Stimulated activated CD4-positive, alpha-beta T cell treated with anti-CD3 and anti-CD28 coated beads, Interleukin-1b, Interleukin-23, amount 100 ng/mL, for 1 hour (primary cell): ENCODE measurements at places on chromosomes 16 and 17.

DNA sequence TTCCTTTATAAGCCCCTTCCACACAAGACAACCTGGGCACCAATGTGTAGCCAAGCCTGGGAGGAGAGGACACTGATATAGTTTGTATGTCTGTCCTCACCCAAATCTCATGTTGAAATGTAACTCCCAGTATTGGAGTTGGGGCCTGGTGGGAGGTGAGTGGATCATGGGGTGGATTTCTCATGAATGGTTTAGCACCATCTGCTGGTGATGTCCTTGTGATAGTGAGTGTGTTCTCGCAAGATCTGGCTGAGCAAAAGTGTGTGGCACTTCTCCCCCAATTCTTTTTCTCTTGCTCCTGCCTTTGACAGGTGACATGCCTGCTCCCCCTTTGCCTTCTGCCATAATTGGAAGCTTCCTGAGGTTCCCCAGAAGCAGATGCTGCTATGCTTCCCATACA, 135.8 kb downstream of the USP31 start:
- no peak for DNase-seq

DNA sequence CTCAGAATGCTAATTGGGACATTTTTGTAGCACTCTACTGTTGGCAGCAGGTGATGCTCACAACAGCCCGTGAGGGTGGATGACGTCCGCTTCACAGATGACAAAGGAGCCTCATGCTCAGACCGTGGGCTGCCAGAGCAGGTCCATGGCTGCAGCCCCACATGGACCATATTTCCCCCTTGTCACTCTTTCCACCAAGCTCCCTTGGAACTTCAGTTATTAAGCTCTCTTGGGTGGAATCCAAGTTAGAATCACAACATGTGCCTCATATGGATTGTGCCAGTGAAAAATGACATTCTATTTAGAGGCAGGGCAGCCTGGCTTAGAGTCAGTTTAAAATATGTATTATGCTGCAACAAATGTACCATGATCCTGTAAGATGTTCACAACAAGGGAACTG, 33.2 kb upstream of the STH start:
- no peak for DNase-seq

DNA sequence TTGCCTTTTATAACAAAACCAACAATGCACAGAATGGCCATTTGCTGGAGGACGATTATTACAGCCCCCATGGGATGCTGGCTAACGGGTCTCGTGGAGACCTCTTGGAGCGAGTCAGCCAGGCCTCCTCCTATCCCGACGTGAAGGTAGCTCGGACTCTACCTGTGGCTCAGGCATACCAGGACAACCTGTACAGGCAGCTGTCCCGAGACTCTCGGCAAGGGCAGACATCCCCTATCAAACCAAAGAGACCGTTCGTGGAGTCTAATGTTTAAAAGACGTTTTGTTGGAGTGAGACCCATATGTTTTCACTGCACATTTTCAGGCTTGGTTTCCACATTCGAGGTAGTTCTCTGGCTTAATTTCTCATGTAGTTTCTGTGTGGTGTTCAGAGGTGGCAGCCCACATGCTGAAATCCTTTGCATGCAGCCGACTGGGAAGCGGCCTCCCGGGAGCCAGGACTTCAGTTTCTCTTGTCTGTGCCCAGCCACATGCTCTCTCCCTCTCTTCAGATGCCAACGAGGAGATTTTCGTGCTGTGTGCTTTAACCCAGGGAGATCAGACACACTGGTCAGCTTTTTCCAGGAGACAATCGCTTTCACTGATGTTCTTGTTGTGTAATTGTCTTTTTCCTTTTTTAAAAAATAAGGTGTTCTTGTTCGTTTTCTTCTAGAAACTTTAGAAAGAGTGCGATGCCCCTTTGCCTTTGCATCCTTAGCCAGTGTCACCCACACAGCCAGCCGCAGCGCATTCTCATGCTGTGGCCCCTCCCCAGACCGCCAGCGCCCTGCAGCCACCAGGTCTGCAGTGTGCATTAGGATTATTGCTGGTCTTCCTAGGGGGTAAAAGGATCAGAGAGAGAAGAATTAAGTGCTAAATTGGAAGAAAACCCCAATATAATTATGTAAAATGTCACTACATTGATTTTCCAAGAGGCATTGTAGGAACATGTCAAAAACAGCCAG, 24.1 kb downstream of the CYB561 start:
- DNase-seq, result no peak

GRCh38 chr16:88599825-88600538, 29.8 kb downstream of the ZC3H18 start:
- DNase-seq, result no peak

GRCh38 chr16:6192532-6192931, 1094.9 kb upstream of the EEF2KMT start:
- no peak for DNase-seq

- no peak for DNase-seq
Observed at GRCh38 chr17:55492781-55493341, 18.4 kb downstream of the SMIM36 start.

GRCh38 chr17:62868723-62869122, 60.6 kb upstream of the MARCHF10 start:
- DNase-seq, result no peak

GRCh38 chr16:69883744-69884143, 67.4 kb upstream of the CLEC18A start:
- no peak for DNase-seq

DNA sequence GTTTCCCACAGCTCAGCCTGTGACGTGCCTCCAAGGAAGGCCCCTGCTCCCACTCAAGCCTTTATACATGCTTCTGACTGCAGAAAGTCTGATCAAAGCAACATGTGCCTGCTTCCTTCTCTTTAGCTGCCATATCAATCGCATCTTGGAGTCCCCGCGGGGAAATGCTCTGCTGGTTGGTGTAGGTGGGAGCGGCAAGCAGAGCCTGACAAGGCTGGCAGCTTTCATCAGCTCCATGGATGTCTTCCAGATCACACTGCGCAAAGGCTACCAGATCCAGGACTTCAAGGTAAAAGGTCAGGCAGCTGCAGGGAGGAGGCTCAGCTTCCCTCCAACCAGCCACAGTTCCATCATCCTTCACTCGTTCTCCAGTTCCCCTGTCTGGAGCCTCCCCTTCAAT, 189.7 kb downstream of the ZNF18 start:
- no peak for DNase-seq

DNA sequence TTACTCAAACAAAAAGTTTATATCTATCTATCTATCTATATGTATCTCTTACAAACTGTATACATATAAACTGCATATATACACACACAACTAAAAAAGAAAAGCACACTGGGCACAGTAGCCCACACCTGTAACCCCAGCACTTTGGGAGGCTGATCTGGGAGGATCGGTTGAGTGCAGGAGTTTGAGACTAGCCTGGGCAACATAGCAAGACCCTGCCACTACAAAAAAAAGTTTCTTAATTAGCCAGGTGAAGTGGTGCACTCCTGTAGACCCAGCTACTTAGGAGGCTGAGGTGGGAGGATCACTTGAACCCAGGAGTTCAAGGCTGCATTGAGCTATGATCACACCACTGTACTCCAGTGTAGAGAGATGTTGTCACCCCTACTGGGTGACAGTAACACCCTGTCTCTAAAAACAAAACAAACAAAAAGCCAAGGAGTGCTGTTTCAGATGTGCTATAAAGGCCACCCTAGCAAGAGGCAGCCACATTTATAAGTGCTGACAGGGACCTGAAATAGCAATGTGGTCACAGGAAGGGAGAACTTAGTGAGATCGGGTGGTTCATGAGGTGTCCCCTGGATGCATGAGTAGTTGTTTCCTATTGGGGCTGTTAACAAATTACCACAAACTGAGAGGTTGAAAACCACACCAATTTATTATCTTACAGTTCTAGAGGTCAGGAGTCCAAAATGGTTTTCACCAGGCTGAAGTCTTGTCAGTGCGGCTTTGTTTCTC, 4.8 kb downstream of the CD2BP2 start:
- no peak for DNase-seq

DNA sequence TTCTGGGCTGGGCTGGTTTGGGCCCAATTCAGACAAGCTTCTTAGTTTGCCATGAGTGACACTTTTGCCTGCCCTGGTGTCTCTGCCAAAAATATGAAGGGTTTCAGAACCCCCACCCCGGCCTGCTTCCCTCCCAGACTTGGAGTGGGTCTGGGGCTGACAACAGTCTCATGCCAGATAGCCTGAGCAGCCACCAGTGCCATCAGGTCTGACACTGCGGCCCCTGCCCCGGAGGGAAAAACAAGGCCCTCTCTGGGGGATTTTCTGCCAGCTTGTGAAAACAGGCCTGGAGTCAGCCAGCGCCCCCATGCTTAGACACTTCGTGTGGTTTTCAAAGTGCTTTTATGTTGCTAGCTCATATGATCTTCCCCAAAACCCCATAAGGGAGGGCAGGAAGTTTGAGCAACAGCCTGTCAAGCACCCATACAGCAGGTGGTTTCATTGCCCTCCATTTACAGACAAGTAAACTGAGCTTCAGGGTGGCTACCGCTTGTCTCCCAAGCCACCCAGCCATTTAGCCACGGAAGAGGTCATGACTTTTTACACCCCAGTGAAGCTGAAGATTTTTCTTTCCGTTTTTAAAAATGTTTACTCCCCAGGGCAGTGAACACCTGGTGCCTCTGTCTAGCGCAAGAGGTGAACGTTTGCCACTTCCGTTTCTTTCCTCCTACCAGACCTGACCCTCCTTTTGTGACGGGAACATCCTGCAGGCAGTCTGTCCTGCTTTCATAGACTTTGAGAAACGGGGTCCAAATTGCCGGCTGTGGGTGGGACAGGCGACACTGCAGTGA, 300.6 kb downstream of the SEC14L1 start:
- no peak for DNase-seq

GRCh38 chr17:50169881-50170459, 4.2 kb downstream of the SGCA start:
- no peak for DNase-seq

GRCh38 chr16:66959704-66960161, 1.3 kb upstream of the CES3 start:
- no peak for DNase-seq

- peak; percentile 95 for DNase-seq
Observed at GRCh38 chr17:45135192-45135977, at the start of gene ACBD4. ACBD4 (plus strand) TSS chr17:45135687; CDS start chr17:45136145, 458 bp downstream.

DNA sequence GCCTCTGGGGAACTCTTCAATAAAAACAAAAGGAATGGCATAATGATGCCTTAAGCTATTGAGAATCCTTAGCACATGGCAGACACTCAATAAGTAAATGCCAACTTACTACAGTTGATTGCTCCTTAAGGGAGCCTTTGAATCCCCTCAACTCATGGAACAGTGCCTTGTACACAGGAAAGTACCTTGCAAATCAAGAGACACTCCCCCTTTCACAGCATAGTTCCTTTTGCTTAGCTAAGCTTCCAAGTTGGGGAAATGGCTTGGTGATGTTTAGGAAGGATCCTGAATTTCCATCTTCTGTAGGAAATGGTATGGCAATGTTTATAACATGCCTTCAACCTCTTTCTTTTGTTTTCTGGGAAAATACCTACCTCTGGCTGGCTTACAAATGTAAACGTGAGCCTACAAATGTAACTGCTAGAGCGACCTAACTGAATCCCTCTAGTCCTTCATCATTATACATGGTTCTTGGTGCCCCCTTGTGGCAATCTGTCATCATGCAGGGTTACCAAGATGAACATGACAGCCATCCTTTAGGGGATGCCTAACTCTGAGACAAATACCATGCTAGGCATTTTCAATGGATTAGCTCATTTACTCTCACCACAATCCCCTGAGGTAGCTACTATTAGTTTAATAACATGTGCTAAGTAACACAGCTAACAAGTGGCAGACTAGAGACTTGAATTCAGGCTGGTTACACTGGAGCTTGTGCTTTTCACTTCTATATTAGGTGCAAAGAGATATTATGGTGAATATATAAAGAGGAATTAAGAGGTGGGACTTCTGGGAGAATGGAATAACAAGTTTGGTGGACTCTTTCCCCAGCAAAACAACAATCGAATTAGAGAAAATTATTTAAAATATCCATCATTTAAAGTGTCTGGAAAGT, 65.0 kb downstream of the MMD start:
- DNase-seq, result peak; percentile 25

- DNase-seq, result no peak
Observed at GRCh38 chr17:79153367-79154130, 78.9 kb downstream of the ENGASE start.

DNA sequence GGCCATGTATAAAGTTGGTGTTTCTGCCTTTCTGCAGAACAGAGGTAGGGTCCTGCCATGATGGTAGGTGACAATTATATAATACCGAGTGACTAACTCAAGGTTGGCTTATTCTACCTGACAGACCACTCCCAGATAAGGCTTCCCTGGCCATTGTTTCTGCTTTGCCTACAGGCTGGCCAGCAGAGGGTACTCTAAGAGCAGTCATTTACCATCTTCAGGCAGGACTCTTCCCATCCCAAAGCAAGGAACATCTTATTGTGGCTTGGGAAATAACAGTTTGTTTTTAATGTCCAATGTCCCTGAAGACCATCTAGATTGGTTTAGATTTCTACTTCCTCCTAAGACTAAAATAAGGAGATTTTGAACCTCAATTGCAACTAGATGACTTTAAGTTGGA, 74.1 kb downstream of the SNX11 start:
- DNase-seq, result no peak

DNA sequence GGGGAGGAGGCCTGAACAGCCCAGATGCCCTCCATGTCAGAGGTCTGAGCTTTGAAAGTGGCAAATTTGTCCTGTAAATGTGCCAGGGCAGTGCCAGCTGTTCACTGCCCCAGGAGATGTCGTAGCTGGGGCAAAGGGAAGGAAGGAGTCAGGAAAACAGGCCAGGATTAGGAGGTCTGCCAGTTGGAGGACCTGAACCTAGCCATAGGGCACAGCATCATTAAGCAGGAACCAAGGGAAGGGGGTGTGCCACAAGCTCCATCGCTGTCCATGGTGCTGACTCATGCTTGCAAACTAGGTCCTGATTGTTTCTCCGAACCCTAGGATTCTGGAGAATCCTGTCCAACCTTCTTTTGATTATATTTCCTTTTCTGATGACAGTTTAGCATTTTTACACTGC, 124.2 kb downstream of the TMEM132E start:
- DNase-seq, result no peak

DNA sequence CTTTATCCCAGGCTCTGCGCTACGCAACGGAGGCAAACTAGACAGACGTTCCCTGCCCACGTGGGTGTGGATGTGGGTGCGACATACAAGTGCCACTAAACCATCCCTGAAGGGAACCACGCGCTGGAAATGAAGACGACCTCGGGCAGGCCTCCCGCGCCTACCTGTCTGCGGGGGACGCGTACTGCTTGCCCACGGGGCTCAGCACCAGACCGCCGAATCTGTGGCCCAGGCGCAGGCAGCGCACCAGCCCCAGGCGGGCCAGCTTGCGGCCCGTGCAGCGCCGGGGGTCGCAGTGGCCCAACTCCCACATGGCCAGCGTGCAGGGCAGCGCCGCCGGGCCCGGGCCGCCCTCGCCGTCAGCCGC, 480 bp downstream of the TSR3 start:
- no peak for DNase-seq

DNA sequence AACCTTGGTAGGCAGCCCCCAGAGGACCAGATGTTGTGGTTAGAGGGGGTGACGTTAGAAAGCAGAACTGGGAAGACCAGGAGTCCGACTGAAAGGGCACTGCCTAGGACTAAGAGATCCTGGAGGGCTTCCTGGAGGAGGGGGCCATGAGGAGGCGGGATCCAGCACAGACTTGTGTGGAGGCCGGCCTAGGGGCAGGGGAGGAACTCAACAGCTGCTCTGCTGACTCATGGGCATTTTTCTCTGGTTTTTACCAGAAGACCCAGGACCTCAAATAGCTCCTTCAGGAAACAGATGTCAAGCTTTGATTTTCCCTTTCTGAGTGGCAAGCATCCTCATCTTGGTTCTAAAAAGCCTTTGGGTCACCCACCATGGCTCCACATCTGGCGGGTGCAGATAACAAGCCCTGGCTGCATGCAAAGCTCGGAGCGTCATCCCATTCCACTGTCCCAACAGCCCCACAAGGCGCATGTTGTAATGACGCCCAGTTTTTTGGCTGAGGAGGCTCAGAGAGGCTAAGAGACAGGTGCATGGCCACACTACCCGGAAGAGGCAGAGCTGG, 29.0 kb downstream of the IL21R start:
- DNase-seq, result no peak
